ENCODE measurements at places on chromosomes 2 and 18. TPM values are rescaled to one million over a fixed set of nuclear protein-coding genes. Genes with fewer than 3 reads are reported as not detected.

DNA sequence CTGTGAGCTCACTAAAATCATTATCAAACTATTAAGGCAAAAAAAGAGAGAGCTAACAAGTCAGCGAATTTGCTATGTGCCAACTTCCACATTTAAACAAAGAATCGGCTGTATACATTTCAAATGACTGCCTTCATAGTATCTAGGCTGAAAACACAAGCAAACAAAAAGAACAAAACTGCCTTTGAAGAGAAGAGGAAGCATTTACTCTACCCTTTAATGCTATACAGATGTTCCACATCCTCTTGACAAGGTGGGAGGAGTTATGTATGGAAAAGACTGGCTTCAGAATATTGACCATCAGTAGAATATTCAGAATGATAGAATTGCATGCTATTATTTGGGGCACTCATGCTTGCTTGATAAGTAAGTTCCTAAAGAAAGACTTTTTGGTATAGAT lies 741.7 kb downstream of the PLCL1 start:
- DNase-seq = no peak

DNA sequence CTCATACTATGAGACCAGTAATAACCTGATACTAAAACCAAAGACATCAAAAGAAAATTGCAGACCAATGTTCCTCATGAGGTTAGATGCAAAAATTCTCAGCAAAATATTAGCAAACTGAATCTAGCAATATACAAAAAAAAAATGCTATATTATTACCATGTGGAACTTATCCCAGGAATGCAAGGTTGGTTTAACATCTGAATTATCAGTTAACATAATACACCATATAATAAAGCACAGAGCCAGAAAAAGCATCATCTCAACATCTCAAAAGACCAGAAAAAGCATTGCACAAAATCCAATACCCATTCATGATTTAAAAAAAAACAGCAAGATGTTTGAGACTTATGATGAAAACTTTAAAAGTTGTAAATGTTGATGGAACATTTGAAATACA lies 8.3 kb upstream of the ZCCHC2 start:
- DNase-seq = no peak

GRCh38 chr2:28108143-28108542 lies 217.6 kb downstream of the BABAM2 start:
- DNase-seq = no peak

GRCh38 chr18:2412996-2413751 lies 158.1 kb downstream of the METTL4 start:
- no peak for DNase-seq

DNA sequence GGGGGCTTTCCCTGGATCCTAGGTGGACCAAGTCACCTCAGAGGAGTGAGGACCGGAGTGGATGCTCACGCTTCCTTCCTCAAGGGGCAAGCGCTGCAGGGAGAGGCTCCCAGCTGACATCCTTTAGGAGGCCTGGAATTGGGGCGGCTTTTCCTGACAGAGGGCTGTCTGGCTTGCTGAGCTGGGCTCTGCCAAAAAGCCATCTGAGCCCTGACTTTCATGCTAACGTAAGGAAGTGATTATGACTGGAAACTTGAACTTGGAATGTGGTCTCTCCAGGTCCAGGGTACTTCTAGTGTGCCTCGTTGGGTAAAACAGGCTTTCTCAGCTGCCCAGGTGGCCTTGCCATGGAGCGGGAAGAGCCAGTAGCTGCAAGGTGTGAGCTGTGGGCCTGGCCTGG lies 268.3 kb upstream of the SPRED2 start:
- DNase-seq = no peak

GRCh38 chr2:9092383-9093282 lies 89.1 kb upstream of the MBOAT2 start:
- DNase-seq = no peak

GRCh38 chr2:217980036-217980435 lies 22.8 kb downstream of the TNS1 start:
- peak; percentile 69 for DNase-seq

DNA sequence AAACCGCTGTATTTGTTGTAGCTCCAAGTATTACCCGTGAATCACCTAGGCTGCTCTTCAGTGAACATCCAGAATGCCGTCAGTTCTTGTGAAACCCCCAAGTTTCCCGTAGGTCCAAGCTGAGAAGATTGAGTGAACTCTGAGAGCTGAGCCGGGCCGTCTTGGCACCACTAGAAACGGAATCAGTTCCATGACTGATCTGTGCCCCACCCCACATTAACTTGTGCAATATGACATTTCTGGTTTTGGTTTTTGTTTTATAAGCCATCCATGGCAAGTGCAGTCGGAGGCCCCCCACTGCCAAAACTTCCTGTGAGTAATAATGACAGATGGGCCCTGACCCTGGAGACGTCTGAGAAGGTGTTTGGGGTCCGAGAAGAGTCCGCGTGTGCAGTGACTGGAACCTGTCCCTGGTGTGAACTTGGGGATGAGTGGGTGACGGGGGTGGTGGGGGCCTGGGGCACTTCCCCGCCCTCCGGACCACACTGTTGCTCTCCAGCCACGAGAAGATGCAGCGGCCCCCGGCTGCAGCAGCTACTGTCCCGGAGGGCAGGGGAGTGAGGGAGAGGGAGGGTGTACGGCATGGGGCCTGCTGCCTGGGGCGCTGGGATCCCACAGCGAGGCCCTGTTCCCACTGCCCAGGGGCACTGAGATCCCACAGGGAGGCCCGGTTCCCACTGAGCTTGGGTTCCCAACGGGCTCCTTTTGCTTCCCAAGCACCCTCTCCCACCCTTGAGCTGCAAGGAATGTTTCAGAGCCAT lies 26.5 kb downstream of the NFATC1 start:
- DNase-seq = no peak

DNA sequence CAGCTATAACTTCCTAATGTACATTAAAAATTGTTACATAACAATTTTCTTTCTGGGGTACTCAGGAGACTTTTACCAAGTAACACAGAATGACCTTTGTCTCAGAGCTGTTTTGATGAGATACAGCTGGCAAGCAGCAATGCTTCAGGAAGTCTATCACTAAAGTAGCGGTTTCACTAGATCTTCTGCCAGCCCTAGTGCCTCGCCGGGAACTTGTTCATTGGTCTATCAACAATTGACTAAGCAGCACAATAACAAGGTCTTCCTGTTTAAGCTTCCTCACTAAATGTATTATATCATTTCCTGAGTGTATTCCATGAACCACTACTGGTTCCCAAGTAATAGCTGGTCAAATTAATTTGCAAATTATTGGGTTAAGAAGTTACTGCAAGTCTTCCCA lies 69.2 kb downstream of the TRIP12 start:
- DNase-seq = peak; percentile 53

GRCh38 chr2:102449370-102449974 lies 23.6 kb upstream of the SLC9A4 start:
- peak; percentile 32 for DNase-seq

- DNase-seq = no peak
These were observed 22.6 kb downstream of the MAPK4 start for GRCh38 chr18:50582500-50582899.

GRCh38 chr2:205755923-205756322 lies 73.6 kb downstream of the NRP2 start:
- no peak for DNase-seq

GRCh38 chr18:65422544-65423136 lies 328.2 kb upstream of the CDH7 start:
- DNase-seq = no peak

DNA sequence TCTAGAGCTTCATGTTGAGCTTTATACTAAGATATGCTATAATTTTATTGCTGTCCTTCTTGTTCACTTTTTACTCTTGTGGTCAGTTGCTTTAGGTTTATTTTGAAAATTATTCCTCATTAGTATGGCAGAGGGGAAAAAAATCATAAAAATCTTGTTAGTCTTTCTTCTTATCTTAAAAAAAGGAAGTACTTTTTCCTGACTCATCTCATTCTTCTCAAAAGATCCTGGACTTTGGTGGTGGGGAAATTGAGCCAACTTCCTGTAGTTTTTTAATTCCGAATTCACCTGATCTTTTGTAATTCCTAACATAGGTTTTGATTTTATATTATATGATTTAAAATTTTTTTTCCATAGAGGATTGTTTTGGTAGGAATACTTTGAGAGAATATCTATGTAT lies 3.8 kb downstream of the SLC4A1AP start:
- DNase-seq = no peak

DNA sequence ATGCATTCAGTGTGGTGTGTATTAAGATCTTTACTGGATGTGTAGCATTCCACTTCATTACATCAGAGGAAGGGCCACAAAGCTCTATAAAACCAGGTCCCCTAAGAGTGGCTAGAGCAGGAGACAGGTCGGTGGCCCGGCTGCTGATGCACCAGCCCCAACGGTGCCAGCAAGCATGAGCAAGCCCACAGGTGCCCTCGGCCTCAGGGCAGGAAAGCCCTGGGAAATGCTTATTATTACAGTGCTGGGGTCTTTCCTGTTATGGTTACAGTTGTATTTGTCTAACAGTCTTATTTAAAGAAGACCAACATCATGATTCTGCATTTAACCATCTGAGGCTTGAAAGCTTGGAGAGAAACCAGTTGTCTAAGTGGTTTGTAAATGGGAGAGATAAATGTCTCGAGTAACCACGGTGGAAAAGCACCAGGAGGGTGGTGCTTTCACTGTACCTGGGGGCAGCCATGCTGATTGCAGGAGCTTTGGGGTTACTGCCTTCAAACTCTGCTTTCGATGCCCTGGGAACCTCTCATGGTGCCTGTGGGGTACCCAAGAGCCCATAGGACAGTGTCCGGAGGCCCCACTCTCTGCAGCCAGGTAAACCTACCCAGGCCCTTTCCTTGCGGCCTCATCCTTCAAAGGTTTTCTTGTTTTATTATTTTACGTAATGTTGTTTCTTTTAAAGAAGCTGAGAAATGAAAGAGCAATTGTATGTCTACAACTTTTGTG lies 133.1 kb downstream of the SH3RF3 start:
- DNase-seq = peak; percentile 6

- DNase-seq = no peak
These were observed 63.1 kb upstream of the MCFD2 start for GRCh38 chr2:46978723-46979122.

DNA sequence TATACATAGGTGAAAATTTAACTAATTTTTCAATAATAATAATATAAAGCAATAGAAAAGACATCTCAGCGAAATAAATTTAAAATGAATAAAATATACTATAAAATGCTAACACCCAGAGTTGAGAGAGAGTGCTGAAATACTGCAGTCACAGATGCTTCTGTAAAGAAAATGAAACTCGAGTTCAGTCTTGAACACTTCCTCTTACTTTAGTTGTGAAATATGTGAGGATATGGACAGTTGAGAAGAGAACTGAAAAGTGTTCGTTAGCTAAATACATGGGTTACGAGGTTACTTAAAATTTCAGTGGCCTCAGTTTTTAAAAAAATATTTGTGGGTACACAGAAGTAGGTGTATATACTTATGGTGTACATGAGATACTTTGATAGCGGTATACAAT lies 106.8 kb downstream of the DNAH7 start:
- DNase-seq = no peak

DNA sequence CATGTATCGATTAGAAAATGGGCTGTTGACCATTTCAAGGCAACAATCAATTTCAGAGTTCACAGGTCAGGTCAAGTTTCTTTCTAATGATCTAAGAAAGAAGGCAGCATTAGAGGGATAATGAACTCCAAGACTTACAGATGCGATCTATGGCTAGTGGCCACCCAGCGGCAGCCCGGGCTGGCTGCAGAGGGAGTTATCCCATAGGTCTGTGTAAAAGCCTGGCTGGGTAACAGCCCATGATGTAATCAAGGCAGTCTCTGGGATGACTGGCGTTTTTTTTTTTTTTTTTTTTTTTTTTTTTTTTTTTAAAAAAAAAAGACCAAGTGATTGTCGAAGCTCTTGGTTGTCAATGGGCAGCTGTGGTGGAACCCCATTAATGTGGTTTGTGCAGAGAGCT lies 171.1 kb upstream of the SKOR2 start:
- DNase-seq = no peak

GRCh38 chr2:148901142-148901541 lies 26.1 kb downstream of the KIF5C start:
- no peak for DNase-seq

- no peak for DNase-seq
These were observed 21.0 kb upstream of the PDE1A start for GRCh38 chr2:182447863-182448262.

DNA sequence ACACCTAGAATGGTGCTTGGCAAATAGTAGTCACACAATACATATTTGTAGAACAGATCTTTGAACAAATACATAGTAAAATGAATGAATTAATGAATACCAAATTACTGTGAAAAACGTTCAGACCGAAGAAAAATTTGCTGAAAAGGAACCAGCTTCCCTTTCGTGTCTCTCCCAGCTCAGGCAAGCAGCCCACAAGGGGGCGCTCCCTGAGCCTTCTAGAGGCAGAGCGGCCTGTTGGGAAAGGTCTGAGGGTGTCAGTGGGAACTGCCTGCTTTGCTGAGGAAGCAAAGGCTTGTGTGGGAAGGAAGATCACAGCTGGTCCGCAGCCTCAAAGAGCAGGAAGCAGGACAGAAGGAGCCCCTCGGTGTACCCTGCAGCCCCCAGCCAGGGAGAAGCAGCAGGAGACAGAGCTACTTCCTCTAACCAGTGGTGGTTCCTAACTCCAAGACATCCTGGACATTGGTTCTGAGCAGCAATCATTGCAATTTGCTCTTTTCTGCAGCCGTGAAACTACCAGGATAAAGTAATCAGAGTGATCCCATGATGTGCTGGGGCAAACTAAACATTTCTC lies 231.1 kb downstream of the ANKRD30B start:
- no peak for DNase-seq

DNA sequence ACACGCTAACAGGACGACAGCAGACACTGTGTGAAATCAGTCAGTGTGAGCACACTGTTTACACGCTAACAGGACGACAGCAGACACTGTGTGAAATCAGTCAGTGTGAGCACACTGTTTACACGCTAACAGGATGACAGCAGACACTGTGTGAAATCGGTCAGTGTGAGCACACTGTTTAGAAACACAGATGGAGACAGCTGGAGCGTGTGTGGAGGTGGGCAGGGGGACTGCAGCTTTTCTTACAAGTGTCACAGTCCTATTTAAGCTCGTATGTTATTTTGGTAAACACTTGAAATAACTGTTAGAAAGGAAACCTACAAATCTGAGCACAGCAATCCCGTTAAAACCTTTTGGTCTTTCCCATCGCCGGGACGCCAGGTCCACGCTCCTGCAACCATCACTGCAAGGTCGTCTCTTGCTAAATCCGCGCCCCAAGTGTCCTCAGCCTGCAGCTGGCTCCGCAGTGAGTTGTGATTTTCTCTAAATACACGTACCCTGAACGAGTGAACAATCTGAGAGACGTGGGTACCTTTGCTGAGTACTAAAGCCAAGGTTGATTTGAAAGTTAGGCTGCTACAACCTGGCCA lies 58.9 kb upstream of the CTDP1 start:
- peak; percentile 4 for DNase-seq

GRCh38 chr2:43083710-43084698 lies 142.4 kb downstream of the ZFP36L2 start:
- DNase-seq = peak; percentile 65

- no peak for DNase-seq
These were observed 679.7 kb downstream of the NYAP2 start for GRCh38 chr2:226079196-226079595.

Gene ZSWIM2
- total RNA-seq = not detected

Gene HDAC4
- 25.6 TPM for total RNA-seq

Gene PDE11A
- total RNA-seq = 0.56 TPM

Gene OTOS
- not detected for total RNA-seq

Gene B3GNT7
- 4.5 TPM for total RNA-seq

Gene SOCS6
- 15.4 TPM for total RNA-seq

Gene KCNS3
- 3.9 TPM for total RNA-seq

Gene ANKRD29
- total RNA-seq = 4.7 TPM

Data from left cardiac atrium (tissue), 4 donors.